ENCODE measurements at places on chromosomes 3 and 15.

DNA sequence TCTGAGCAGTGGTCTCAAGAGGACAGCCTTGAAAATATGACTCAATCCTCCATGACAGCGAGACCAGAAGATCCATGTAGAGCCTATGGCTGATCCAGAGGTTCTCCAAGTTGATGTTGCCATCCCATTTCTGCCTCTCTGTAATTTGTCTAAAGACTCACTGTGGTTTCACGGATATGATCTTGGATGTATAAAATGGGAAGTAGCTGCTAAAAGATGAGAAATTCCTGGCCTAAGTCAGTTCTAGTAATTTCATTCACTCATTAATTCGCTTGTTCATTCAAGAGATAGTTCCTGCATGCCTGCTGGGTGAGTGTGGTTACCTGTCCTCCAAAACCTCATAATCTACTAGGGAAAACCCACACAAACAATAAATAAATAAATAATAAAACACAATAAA lies 145.9 kb downstream of the TNIK start:
- DNase-seq = no peak

DNA sequence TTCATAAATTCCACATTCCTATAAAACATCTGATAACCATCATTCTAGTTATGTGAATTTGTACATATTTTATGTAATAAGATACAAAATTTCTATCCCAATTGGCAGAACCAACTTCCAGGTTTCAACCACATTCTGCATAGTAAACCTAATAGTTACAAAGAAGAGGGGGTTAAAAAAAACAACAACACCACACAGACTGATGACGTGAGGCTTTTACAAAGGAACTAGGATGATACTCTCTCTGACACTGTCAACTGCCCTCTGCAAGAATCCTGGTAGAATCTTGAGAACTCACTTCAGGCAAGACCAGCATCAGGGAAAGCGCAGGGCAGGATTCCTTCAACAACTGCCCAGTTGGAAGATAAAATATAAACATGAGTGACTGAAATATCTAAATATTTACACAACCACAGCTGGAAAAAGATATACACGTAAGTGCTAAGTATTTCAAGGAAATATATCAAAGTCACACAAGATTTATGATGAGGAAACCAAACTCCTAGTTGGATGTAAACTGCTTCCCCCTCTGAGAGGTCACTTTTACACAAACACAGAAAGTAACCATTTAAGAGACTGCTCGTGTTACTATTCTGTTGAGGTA lies 816.4 kb downstream of the ROBO1 start:
- DNase-seq = no peak

GRCh38 chr3:187942658-187943241 lies 197.5 kb upstream of the BCL6 start:
- DNase-seq = no peak

DNA sequence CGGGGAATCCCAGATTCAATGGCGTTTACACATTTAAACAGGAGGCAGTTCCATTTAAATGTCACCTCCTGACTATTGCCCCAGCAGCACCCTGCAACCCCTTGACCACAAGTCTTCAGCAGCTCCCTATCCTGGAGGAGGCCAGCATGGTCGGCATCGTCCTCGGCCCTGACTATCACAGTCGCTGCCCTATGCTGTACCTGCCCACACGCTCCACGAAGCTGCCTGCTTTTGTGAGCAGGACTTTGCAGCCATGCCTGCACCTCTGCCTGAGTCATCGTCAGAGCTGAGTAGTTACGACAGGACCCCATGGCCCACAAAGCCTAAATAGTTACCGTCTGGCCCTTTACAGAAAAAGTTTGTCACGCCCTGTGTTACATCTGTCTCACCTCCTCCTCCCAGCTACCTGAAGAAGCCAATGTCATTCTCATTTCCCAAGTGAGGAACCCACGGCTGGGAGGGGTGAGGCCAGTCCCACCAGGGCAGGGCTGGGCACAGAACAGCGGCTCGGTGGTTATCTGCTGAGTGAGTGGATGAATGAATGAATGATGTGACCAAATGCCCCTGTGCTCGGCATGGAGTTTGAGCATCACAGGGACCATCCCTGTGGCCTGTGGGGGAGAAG lies 47.8 kb upstream of the IQSEC1 start:
- DNase-seq = no peak

GRCh38 chr3:20108869-20109268 lies 68.6 kb downstream of the KAT2B start:
- DNase-seq = no peak

GRCh38 chr15:88262064-88262463 lies 5.5 kb upstream of the NTRK3 start:
- DNase-seq = no peak

DNA sequence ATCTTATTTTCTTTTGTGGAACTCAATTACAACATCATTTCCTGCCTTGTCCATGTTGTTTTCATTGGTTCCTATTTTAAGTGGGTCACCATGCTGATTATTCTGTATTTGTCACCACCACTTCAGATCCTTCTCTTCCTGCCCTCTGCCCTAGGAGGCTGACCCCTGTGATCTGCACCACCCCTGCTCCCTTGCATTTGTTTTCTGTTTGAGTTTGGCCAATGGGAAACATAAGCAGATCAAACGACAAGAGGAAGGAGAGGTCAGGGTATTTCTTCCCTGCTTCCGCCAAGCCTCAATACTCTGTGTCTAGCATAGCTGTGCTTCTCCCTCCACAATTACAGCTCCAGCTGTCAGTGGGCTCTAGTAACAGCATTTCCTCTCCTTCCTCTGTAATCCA lies 71.6 kb downstream of the IMPG2 start:
- no peak for DNase-seq

DNA sequence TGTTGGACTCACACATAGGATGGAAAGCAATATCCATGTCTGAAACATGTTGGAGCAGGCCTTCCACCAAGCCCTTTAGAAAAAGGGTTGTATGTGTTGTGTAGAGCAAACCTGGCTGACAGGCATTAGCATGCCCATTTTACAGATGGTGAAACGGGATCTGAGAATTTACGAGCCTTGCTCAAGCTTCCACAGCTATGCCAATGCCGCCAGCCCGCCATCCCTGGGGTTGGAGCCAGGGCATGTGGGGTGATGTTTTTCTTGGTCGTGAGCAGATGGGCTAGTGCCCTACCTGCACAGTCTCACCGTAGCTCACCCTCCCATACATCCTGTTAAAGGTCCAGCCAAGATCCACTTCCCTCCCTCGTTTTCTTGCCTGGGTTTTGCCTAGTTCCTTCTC lies 97.5 kb upstream of the TLE3 start:
- DNase-seq = no peak

GRCh38 chr3:177615015-177615414 lies 417.7 kb upstream of the TBL1XR1 start:
- peak; percentile 84 for DNase-seq

All from ovary (tissue), 10 donors.